ENCODE measurements at places on chromosomes 5 and 9. TPM values are rescaled to one million over a fixed set of nuclear protein-coding genes. Genes with fewer than 3 reads are reported as not detected.

DNA sequence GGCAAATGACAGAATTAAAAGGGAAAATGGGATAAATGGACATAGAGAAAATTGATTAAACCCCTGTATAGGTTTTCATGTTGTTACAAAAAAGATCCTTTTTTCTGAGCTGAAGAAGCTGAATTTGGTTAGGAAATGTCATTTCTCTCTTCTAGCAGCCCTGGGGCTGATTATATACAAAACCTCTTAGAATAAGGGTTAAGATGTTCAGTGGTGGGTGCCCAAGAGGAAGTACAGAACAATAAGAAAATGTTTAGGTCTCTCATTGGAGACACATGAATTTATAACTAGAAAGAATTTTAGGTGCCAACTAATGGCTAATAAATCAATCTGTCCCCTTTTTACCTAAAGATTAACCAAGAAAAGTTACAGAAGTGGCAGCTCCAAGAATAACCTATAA, 14.2 kb downstream of the ABHD17B start:
- H3K4me3 ChIP-seq = no peak overlapping the region
- no peak for DNase-seq
- no peak overlapping the region for H3K27ac ChIP-seq
- peaks cover 5% of the 10 kb centered on the region for H3K4me1 ChIP-seq
- no peaks in the 10 kb centered on the region for H3K36me3 ChIP-seq

- H3K4me1 ChIP-seq = peaks cover 20% of the 10 kb centered on the region
- no peaks in the 10 kb centered on the region for H3K27me3 ChIP-seq
- H3K36me3 ChIP-seq = peaks cover 5% of the 10 kb centered on the region
- H3K4me3 ChIP-seq = no peak overlapping the region
- no peak overlapping the region for H3K27ac ChIP-seq
- DNase-seq = no peak
Observed at GRCh38 chr9:83996126-83996525, 15.5 kb downstream of the RMI1 start.

The NUTM2F gene
- 0.11 TPM for polyA plus RNA-seq

- no peak overlapping the region for H3K4me3 ChIP-seq
- H3K4me1 ChIP-seq = no peaks in the 10 kb centered on the region
- no peak for DNase-seq
- H3K27me3 ChIP-seq = no peaks in the 10 kb centered on the region
Observed at GRCh38 chr9:95175523-95175922, 142.0 kb downstream of the FANCC start.

The LCN9 gene
- polyA plus RNA-seq = not detected

GRCh38 chr5:80686757-80687156, 32.0 kb upstream of the DHFR start:
- H3K4me1 ChIP-seq = no peaks in the 10 kb centered on the region
- H3K4me3 ChIP-seq = no peak overlapping the region
- DNase-seq = no peak
- no peak overlapping the region for H3K27ac ChIP-seq

DNA sequence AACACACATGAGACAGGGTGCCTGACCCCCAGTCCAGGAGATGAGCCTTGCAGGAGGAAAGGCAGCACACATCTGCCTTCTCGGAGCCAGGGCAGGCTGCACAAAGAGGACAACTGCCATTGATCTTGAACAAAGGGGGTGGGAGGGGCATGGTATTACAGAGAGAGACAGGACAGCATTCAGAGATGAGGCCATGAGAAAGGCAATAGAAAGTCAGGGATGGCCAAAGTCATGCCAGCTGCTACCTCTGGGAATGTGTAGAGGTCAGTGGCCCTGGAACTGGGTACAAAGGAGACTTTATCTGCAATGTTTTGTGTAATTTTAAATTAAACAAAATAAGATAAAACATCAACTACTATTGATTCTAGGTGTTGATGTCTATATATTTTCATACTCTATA, 43.2 kb downstream of the WDR36 start:
- H3K27me3 ChIP-seq = no peaks in the 10 kb centered on the region
- H3K4me1 ChIP-seq = no peaks in the 10 kb centered on the region
- H3K27ac ChIP-seq = no peak overlapping the region
- no peak for DNase-seq

GRCh38 chr5:54570916-54571315, 53.4 kb downstream of the SNX18 start:
- no peak overlapping the region for H3K27ac ChIP-seq
- no peaks in the 10 kb centered on the region for H3K4me1 ChIP-seq
- H3K27me3 ChIP-seq = no peaks in the 10 kb centered on the region
- no peak for DNase-seq
- H3K36me3 ChIP-seq = no peaks in the 10 kb centered on the region

DNA sequence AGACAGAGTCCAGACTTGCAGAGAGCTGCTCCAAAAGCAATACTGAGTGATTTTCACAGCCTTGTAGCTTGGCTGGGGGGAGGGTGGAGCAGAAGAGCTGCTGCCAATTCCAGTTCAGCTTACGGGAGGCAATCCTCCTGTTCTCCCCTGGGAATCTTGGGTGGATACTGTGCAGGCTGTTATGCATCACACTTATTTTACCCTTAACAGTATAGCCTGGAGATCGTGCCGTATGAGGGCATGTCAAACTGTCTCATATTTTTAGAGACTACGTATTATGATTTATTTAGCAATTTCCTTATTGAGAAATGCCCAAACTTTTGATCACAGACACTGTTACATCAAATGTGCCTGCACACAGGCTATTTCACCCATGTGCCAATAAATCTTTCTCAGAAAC, 85.2 kb downstream of the BASP1 start:
- H3K27ac ChIP-seq = no peak overlapping the region
- DNase-seq = no peak
- H3K4me3 ChIP-seq = no peak overlapping the region

- no peaks in the 10 kb centered on the region for H3K4me1 ChIP-seq
- no peak overlapping the region for H3K4me3 ChIP-seq
Observed at GRCh38 chr5:77960305-77960704, 184.2 kb upstream of the TBCA start.

DNA sequence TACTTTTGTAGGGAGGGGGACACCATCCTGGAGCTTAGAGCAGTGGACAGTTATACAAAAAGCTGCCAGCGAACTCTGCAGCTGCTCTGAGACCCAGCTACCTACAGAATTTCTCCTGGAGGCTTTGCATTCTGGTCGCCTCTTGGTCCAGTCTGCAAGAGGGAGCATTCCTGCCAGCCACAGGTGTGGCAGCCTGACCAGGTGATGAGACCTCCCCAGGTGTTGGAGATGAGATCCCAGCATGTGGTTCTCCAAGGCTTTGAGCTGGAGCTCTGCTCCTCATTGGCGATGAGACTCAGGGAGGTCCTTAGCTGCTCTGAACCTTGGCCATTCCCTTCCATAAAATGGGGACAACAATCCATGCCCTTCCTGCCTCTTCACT, 69.3 kb downstream of the RGS3 start:
- no peak for DNase-seq
- no peak overlapping the region for H3K4me3 ChIP-seq
- H3K4me1 ChIP-seq = no peaks in the 10 kb centered on the region
- H3K27me3 ChIP-seq = no peaks in the 10 kb centered on the region
- H3K27ac ChIP-seq = no peak overlapping the region
- no peaks in the 10 kb centered on the region for H3K36me3 ChIP-seq

The SLC27A6 gene
- 0.04 TPM for polyA plus RNA-seq

DNA sequence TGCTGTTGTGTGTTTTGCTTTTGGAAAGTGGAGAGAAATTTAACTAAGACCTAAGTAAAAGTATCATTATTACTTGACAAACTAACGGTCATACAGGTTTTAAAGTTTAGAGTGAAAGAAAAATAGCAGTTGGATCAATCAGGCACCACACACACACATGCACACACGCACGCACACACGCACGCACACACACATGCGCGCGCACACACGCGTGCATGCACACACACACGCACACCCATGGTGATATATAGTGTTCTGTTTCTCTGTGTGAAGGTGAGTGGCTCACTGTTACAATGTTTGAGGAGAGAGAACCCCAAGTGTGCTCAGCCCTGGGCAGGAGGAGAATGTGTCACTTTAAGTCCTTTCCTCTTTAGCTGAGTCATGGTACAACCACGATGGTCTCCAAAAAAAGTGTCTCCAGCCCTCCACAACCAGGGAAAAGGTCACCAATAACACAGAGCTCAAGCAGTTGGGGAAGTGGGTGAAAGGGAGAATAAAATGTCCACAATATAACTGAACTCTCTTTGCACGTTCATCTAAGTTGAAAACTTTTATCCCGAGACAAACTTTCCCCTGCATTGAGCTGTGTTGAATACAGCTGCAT, 3.2 kb downstream of the ZNF366 start:
- H3K27me3 ChIP-seq = no peaks in the 10 kb centered on the region
- DNase-seq = no peak
- no peaks in the 10 kb centered on the region for H3K36me3 ChIP-seq
- H3K4me1 ChIP-seq = no peaks in the 10 kb centered on the region
- H3K4me3 ChIP-seq = no peak overlapping the region
- no peak overlapping the region for H3K27ac ChIP-seq

The MYORG gene
- 2.3 TPM for polyA plus RNA-seq

The C5orf34 gene
- polyA plus RNA-seq = 0.40 TPM

DNA sequence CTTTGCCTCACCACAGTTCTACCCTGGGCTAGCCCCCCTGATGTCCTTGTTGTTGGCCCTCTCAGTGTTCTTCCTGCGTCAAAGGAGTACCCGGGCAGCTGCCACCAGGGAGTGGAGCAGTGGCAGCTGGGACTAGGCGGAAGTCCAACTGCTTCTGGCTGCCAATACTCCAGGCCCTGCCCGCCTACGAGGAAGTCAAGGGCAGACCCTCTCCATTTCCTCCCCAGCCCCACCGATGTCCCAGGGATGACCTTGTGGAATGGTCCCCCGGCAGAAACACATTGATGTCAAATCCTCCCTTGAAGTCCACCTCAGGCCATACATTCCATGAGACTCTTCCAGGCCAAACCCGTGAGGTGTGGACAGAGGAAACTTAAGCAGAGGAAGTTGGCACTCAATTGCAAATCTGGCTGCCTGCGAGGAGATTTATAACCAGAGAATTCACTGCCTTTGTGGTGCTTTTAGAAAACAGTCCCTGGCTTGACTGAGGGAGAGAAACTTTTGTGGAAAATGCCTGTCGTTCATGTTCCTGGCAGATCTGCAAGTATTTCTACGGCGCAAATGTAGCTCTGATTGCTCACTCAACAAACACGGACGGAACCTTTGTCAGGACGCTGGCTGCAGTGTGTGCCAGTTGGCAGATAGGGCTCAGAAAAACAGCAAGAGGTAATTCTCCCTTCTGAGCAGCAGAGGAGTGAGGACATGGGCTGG, 339.7 kb downstream of the RAB3C start:
- peak overlapping the region; percentile 37 for H3K27ac ChIP-seq
- no peaks in the 10 kb centered on the region for H3K27me3 ChIP-seq
- peaks cover 8% of the 10 kb centered on the region for H3K4me1 ChIP-seq
- peak; percentile 46 for DNase-seq

GRCh38 chr5:102932781-102933180, 177.7 kb downstream of the PAM start:
- no peaks in the 10 kb centered on the region for H3K27me3 ChIP-seq
- DNase-seq = no peak
- H3K27ac ChIP-seq = no peak overlapping the region
- no peak overlapping the region for H3K4me3 ChIP-seq
- no peaks in the 10 kb centered on the region for H3K4me1 ChIP-seq

The MCTP1 gene
- polyA plus RNA-seq = 1.5 TPM

DNA sequence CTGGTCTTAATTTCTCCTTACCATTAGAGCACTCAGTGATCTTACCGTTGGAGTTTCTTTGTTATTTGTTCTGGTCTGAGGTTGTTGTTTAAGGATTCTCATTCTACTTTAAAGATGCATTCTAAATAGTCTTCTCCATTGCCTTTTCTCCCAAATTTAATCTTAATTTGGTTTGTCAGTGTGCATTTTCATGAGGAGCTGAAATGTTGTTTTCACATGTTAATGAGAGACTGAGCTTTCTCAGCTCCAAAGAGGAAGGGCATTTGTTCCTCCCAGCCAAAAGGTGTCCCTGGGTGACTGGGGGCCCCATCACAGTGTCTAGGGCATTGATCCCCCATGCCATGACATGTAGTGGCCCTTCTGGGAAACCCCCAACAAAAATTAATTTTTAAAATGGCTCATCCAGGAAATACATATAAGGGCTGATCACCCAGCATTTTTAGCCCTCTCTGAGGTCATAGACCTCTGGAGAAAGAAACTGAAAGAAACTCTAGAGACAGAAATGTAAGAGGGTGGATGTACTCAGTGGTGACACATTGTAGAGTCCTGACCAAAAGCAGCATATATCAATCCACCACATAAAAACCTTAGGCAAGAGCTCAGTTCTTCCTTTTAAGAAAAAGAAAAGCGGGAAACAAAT, 240.4 kb upstream of the RAI14 start:
- no peaks in the 10 kb centered on the region for H3K27me3 ChIP-seq
- no peak for DNase-seq

The TLX3 gene
- polyA plus RNA-seq = not detected

DNA sequence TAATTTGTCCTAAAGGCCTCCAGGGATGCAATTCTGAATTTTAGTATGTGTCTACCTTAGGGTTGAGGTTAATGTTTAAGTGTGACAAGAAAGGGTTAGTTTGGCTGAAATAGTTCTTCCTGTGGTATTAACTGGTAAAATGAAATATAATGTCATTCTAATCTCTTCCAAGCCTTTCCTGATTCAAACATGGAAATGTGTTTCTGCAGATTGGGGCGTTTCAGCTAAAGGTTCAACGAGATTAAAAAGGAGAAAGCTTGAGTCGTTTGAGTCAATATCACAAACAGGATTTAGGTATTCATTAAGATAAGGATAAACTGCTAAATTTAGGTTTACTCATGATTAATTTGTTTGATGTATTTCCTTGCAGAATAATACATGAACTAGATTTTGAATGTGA, 34.4 kb upstream of the ALDOB start:
- H3K27me3 ChIP-seq = no peaks in the 10 kb centered on the region
- DNase-seq = no peak
- no peaks in the 10 kb centered on the region for H3K36me3 ChIP-seq
- H3K27ac ChIP-seq = no peak overlapping the region

DNA sequence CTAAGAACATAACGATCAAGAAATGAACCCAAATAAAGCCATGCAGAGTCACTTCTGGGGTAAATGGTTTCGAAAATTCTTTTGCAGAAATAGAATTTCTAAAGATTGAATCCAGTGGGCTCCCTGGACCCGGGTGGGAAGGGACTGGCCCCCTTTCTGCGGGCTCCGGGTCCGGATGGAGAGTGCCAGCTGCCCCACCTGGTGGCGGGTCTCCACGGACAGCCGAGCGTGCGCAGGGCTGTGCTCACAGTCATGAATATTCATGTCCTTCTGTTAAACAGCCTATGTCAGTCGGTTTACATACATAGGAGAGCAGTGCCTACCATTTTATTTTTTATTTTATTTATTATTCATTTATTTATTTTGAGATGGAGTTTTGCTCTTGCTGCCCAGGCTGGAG, 4.7 kb upstream of the PPP1R26 start:
- DNase-seq = peak; percentile 24
- no peak overlapping the region for H3K4me3 ChIP-seq
- no peak overlapping the region for H3K27ac ChIP-seq
- H3K36me3 ChIP-seq = no peaks in the 10 kb centered on the region

DNA sequence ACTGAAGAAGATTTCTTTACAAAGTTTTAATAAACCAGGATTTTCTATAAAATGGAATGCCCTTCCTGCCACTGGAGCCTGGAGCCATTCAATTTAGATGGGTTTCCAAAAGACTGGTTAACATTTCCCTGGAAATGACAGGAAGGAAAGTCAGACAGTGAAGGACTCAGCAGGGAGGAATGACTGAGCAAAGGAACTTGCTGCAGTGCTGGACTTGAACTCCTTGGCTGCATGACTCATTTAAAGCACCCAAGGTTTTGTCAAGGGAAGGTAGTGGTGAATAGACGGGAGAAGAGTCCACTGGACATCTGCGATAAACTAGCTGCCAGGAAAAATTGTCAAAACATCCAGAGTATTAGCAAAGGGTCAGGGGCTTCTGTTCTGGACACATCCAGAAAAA, 163.8 kb upstream of the SLC28A3 start:
- no peaks in the 10 kb centered on the region for H3K4me1 ChIP-seq
- H3K36me3 ChIP-seq = no peaks in the 10 kb centered on the region
- H3K4me3 ChIP-seq = no peak overlapping the region

Data from pancreas (tissue), 10 donors.